ENCODE measurements at places on chromosomes 7 and 10. TPM values are rescaled to one million over a fixed set of nuclear protein-coding genes. Genes with fewer than 3 reads are reported as not detected.

SEM1 gene
- total RNA-seq = 29.5 TPM

LHFPL3 gene
- total RNA-seq = not detected

CACNB2 gene
- 4.2 TPM for total RNA-seq

HKDC1 gene
- 9.6 TPM for total RNA-seq

FKBP14 gene
- total RNA-seq = 11.5 TPM

CXCL12 gene
- 40.8 TPM for total RNA-seq

GNAI1 gene
- 36.0 TPM for total RNA-seq

OPN1SW gene
- total RNA-seq = not detected

FAM25G gene
- total RNA-seq = not detected

KLF14 gene
- total RNA-seq = not detected

CRTAC1 gene
- total RNA-seq = 128 TPM

PPP1R17 gene
- not detected for total RNA-seq

LRMDA gene
- 20.0 TPM for total RNA-seq

PNLIPRP1 gene
- total RNA-seq = not detected

RNF148 gene
- 1.9 TPM for total RNA-seq
